ENCODE measurements at places on chromosomes 3 and 15.

- DNase-seq, result no peak
These were observed 129.5 kb downstream of the KCNMB2 start for GRCh38 chr3:178665747-178666146.

DNA sequence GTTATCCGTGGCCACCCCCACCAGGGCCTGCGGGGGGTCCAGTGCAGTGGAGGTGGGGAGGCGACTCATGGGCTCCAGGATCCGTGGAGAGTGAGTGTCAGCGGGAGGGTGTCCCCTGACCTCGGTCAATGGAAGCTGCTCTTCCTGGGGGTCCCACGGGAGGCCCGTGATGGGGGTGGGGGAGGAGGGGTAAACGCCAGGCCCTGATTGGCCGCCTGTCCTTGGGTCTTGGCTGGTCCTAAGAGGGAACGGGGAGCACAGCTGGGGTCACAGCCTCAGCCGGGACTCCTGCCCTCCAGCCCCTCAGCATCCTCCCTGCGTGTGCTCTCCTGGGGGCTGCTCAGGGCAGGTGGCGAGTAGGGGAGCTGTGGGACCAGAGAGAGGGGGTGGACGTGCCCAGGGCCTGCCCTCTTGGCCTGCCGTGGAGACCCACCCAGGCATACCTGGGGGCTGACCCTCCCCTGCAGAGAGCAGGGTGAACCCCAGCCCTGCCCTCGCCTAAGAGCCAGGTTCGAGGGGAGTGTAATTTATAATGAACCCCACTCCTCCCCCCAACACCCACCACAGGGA, 184.6 kb downstream of the GOLGA6L6 start:
- DNase-seq, result no peak

- DNase-seq, result no peak
These were observed 462.2 kb downstream of the PLOD2 start for GRCh38 chr3:145698749-145699148.

- DNase-seq, result no peak
These were observed 41.2 kb downstream of the CCDC33 start for GRCh38 chr15:74277242-74277810.

DNA sequence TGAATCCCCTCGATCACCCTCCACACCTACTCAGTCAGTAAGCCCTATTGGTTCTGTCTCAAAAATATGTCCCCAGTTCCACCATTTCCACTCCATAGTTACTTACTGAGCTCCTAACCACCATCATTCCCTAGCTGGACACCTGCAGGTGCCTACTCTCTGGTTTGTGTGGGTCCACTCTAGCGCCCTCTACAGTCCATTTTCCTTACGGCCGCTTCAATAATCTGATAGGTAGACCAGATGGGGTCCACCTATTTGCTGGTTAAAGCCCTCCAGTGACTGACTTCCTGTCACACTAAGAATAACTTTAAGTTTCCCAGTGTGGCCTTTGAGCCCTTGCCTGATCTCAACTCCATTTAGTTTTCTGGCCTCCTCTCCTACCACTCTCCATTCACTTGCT, 5.0 kb downstream of the GXYLT2 start:
- DNase-seq, result no peak

DNA sequence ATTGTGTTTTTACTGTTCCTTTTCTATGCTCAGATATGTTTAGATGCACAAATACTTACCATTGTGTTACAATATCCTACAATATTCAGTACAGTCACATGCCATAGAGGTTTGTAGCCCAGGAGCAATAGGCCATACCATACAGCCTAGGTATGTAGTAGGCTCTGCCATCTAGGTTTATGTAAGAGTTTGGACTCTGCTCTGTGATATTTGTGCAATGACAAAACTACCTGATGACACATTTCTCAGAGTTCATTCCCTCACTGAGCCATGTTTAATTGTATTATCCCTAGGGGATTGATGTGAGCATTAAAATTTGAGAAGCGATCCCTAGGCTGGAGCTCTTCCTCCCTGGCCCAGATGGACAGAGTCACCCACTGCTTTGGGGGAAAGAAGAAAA, 270.0 kb upstream of the PROK2 start:
- DNase-seq, result no peak

DNA sequence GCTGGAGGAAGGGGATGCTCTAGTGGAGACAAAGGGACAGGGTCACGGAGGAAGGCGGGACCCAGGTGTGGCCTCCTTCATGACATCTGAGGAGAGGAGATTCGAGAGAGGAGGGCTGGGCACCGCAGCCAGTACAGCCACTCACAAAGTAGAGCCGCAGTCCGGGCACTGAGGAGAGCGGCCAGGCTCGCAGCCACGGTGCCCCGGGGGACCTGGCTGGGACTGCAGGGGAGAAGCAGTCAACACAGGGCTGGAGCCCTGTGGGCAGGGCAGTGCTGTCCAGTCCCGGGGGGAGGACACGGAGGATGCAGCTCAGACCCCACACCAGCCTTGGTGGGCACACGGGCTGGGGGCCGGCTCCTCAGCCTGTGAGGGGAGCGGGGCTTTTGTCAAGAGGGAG, 40.3 kb downstream of the HMCES start:
- DNase-seq, result no peak

GRCh38 chr3:36366308-36366707, 14.0 kb upstream of the STAC start:
- DNase-seq, result no peak

GRCh38 chr3:179608931-179609720, 4.5 kb downstream of the NDUFB5 start:
- no peak for DNase-seq

- no peak for DNase-seq
These were observed 55.2 kb downstream of the KCNAB1 start for GRCh38 chr3:156175570-156175969.

DNA sequence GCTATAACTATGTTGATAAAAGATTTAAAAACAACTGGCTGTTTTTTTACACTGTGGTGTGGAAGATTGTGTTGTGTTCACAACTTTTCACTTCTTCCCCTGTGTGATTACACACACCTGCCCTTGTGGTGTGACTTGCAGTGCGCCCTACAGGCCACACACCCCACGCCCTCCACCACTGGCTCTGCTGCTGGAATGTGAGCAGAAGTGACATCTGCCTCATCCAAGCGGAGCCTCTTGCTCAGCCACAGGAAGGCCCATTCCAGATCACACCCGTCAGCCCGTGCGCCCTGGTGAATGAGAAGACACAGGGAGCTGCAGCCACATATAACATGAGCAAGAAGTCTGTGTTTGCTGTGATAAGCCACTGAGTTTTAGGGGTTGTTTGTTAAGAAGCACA, 7.0 kb downstream of the CCR2 start:
- no peak for DNase-seq

DNA sequence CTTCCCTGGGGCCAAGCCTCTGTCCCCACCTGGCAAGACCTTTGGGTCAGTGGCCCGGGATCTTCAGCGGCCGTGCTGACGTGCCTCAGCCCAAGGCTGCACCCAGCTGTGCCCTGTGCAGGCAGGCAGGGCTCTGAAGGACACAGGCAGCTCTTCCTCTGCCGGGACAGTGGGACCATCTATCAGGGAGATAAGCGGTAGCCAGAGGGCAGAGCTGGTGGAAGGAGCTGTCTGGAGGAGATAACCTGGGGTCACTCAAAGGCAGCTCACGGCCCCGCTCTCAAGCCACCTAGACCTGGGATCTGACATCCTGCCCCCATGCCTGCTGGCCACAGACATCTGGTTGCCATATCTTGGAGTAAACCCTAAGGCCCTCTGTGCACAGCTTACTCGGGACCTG, 27.3 kb downstream of the DUSP7 start:
- DNase-seq, result no peak

GRCh38 chr15:40787344-40787841, 17.6 kb downstream of the C15orf62 start:
- DNase-seq, result no peak

GRCh38 chr3:14948609-14949038, 1.2 kb downstream of the NR2C2 start:
- DNase-seq, result no peak

GRCh38 chr15:87167706-87168105, 1088.0 kb downstream of the AGBL1 start:
- no peak for DNase-seq

GRCh38 chr15:34107315-34107714, 5.4 kb downstream of the PGBD4 start:
- DNase-seq, result no peak

GRCh38 chr3:11810276-11810675, 36.4 kb downstream of the TAMM41 start:
- no peak for DNase-seq

GRCh38 chr3:119500901-119501300, 2.6 kb downstream of the TIMMDC1 start:
- DNase-seq, result no peak

DNA sequence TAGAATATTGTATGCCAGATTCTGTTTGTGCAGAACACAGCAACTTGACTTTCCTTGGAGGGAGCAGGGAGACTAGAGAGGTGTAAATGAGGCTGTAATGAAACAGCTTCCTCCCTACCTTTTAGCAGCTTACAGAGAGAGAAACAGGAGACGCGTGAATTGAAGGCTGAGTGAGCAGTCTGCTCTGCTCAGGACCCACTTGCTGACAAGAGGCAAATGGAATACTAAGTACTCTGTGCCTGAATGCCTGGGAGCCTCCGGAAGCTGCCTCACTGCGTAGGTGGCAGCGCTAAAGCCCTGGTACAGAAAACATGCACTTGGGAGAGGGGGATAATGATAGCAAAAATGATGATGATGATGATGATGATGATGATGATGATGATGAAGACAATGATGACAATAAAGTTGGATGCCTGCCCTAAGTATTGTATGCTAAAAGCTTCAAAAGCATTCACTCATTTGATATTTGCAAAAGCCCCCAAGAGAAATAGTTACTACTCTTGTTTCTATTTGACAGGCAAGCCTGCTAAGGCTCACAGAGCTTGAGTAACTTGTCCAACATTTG, 548.9 kb downstream of the NTRK3 start:
- DNase-seq, result no peak

GRCh38 chr3:43327582-43327979, 41.2 kb downstream of the SNRK start:
- no peak for DNase-seq

DNA sequence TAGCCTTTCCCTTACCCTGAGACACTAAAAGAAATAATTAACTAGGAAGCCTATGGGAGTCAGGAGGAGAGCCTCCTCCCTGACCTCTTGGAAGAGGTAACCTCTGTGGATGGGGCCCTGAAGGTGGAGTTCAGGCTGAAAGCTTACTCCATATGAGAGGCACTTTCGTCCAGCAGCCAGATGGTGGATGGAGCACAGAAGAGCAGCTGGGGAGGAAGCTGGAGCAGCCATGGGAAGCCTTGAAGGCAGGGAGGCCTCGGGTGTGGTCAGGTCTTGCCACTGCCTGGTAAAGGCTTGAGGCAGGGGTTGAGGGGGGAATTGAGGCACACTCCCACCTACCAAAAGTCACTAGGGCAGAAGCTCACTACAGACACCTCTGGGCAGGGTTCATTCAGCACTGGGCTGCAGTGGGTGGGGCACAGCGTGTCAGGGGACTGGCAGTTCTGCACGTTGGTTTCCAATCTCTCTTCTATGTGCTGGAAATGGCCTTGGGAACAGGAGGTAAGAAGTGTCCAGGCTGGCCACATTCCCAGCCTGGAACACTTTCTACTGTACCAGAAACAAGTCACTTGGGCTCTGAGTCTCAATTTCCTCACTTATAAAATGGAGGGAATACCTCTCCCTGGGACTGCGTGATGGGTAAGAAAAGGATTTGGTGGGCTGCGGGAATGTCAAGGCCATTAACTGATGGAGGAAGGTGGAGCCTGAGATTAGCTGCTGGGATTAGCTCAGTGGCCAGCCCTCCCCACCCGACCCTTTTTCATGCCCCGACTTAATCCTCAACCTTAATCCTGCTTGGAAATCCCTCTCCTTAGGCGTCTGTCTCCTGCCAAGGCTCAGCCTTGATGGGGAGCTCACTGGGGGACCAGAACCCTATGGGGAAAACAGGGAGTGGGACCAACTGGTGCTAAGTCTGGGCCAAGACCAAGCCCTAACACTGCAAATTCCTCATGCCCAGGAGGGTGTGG, 5.4 kb downstream of the PCBP4 start:
- DNase-seq, result no peak

GRCh38 chr15:42108189-42108588, 13.8 kb upstream of the PLA2G4D start:
- DNase-seq, result no peak

DNA sequence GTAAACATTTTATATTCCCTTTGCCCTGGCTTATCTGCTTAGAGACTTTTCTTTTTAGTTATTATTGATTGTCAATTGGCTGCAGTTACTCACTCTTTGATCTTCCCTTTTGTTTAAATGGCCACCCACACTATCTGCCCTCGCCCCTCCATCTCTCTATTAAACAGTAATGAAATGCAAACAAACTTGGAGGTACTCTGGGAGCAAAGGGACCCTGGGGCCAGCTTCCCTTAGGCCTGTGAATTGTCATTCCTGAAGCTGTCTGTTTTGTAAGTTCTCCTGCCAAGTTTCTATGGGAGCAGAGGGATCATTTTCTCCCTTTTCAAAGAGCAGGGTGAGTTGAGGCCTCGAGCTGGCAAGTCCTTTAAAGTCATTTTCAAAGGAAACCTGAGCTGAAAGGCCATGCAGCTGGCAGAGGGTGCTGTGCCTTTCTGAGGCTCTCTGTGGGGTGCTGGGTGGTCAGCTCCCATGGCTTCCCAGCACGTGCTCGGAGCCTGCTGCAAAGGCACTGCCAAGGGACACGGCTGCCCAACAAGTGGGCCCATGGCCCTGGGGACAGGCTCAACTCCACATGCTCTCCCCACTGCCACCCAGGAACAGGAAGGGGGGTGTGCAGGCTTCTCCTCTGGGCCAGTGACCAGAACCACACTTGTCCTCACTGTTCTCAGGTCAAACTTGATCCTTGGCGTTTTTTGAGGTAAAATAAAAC, 17.4 kb upstream of the RTP2 start:
- no peak for DNase-seq

DNA sequence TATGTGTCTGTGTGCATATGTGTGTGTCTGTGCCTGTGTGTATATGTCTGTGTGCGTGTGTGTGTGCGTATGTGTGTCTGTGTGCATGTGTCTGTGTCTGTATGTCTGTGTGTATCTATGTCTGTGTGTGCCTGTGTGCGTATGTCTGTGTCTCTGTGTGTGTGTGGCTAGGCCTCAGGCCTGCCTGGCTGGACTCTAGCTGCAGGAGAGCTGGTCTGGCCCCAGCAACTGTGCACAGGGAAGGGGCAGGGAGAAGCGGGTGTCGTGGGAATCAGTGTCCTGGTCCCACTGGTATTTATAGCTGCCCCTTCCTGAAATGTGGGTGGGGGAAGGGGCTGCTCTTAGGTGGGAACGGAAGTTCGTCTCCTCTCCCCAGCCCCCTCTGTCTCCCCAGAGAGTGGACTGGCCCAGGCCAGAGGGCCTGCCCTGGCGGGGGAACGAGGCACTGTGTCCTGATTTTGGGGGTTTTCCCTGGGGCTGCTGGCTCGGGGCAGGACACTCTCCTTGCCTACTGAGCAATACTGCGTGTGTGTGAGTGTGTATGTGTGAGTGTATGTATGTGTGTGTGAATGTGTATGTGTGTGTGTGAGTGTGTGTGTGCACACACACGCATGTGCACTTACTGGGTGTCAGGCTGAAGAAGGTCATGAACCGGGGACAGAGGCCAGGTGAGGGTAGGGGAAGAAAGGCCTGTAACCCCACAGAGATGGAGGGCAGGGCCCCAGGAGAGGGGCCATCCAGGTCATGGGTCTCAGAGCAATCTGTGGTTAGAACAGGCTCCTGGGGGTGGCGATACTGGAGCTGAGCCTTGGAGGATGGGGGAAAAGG, 6.6 kb downstream of the CSPG4 start:
- no peak for DNase-seq
